CMK (cell line): ENCODE measurements at places on chromosomes 7 and 10.
A peak's percentile ranks its signal among the peaks of the same experiment; 100 is the strongest.

DNA sequence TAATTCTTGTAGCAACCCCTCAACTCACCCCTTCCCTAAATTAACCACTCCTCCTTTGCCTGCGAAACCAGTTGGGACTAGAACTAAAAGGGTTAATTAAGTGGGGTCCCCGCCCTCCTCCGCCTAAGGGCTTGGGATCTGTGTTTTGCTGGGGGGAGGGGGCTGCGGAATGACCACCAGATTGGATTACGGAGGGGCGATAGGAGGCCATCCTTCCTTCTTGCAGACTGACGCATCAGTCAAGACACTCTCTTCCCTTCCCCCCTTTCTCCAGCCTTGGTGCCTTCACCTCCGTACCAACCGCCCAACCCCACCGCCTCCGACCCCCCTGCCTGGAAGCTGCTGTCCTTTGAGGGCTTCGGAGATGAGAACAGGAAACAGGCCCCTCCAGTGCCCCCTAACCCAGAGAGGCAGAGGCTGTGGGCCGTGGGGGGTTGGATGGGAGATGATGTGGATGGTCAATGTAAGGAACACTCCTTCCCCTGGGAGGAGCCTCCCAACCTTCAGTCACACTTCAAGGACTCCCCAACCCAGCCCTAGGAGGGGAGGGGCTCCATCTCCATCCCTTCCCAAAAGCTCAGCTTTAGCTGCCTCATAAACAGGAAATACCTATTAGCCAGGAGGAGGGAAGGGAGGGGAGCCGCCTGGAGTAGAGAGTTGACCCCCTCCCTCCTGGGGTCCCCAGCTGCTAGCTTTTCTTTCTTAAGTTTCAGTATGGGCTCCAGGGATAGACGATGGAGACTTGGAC lies 997 bp upstream of the LDB1 start:
- peak; percentile 79 for DNase-seq

DNA sequence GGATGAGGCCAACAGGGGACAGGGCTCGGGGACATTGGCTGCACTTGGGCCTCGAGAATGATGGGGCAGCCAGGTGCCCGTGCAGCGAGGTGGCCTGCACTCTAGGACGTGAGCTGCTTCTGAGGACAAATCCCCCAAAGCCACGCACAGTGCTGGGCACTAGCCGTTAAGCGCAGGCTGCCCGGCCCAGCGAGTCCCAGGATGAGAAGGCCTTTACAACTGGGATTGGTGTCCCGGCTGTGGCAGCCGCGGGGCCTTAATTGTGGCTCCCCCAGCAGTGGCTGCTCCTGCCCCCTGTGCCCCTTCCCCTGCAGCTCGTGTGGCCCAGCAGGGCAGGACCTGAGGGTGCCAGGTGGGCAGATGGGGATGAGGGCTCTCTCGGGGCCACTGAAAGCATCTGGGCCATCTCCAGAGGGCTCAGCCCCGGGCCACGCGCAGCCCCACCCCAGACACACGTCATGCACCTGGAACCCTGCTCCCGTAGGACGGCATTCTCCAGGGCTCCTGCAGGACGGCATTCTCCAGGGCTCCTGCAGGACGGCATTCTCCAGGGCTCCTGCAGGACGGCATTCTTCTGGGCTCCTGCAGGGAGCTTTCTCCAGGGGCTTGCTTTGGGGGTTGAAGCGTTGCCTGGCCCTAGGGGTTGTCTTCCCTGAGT lies 6.6 kb downstream of the PWWP2B start:
- no peak for DNase-seq

DNA sequence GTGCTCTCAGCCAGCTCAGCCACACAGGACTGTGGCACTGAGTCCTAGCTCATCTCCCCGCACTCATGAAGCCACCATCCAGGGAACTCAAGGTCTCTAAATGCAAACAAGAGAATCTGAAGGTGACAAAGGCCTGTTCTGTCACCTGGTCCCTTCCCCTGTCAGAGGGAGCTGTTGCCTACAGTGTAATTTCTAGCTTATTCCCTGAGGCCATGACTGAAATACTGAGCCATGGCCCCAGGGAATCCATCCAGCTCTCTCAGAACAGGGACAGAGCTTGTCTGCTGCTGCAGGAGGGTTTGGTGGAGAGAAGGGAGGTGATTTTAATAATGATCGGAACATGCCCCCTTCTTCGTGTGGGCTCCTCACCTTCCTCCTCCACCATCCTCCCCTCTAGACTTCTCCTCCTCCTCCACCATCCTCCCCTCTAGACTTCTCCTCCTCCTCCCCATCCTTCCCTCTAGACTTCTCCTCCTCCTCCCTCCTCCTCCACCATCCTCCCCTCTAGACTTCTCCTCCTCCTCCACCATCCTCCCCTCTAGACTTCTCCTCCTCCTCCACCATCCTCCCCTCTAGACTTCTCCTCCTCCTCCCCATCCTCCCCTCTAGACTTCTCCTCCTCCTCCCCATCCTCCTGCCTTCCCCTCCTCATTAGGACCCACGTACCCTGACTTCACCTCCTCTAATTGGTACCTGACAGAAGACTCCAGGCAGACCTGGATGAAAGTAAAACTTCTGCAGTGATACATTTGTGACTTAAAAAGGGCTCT lies 338.0 kb upstream of the MKI67 start:
- no peak for DNase-seq

DNA sequence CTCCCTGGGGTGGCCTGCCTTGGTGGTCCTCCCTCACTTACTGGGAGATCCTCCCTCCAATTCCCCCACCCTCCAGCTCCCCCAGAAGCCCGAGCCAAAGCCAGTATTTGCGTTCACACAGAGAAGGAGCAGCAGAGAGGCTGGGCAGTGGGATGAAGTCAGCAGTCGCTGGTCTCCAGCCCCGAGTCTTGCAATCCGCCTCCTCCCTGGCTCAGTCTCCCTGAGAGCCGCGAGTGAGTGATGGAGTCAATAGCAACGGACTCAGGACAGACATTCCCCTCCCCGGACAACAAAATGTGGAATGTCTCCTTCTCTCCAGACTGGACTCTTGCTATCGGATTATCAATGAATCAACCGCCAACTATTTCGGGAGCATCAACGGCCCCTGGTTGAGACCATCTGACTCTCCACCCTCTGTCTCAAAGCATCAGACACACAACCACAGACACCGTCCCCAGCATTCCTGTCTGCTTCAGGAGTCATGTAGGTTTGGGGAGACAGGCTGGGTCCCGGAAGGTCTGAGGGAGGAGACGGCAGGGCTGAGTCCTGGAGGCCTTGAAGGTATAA lies 178.4 kb downstream of the SH3PXD2A start:
- no peak for DNase-seq

DNA sequence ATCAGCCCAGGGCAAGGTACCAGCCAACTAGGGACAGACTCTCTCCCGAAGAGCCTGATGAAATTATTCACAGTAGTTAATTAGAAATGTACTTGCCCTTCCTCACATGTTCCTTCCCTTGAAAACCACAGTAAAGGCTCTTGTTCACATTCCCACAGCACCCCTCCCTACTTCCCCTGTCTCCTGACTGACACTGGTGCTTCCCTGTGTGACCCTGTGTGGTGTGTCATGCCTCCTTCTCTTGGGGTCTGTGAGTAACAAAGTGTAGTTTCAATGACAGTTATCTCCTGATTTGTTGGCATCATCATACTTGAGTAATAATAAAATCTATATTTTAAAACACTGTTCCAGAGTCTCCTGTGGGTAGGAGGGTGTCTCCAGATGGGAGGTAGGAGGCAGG lies 209.7 kb downstream of the ABCA13 start:
- DNase-seq: no peak

DNA sequence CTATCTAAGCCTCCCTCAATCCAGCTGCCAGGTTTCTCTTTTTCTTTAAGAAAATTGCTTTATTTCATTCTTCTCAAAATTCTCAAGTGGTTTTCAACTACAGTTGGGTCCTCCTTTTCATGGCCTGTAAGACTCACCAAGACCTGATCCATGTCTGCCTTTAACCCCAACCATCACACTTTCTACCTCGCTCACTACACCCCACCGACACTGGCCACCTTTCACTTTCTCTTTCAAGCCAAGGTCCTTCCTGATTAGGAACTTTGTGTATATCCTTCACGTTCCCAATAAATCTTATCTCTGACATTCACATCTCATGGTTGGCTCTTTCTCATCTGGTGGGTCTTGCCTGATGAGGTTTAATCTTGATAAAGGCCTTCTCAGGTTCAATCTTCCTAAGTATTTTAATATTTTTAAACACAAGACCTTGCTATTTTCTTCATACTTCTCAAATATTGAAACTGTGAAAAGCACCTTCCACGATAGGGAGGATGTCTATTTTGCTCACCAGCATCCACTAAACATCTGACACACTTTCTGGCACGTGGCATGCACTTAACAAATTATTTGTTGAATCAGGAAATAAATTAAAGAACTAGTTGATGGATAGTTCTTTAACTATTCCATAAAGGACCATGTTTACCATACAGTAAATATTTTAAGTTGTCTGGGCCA lies 624.8 kb downstream of the GRID1 start:
- DNase-seq: no peak

DNA sequence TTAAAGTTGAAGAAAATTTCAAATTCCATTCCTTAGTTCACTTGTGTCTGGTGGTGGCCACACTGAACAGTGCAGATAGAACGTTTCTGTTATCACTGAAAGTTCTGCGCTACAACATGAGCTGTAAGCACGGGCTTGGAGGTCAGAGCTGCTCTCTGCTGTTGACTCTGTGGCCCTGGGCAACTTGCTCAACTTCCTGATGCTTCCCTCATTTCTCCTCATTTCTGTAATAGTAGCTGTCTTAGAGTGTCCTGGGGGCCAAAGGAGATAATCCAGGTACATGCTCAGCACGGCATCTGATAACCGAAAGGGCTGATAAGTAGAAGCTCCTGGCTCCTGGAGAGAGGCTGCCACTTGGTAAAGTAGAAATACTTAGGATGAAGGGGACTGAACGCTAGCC lies 92.3 kb upstream of the DUSP5 start:
- no peak for DNase-seq

- DNase-seq: no peak
Measured at GRCh38 chr7:69190763-69191162, 407.5 kb upstream of the AUTS2 start.
